ENCODE measurements at places on chromosomes 4 and X.

- DNase-seq, result no peak
These were observed 296.6 kb downstream of the CHIC1 start for GRCh38 chrX:73859622-73860021.

DNA sequence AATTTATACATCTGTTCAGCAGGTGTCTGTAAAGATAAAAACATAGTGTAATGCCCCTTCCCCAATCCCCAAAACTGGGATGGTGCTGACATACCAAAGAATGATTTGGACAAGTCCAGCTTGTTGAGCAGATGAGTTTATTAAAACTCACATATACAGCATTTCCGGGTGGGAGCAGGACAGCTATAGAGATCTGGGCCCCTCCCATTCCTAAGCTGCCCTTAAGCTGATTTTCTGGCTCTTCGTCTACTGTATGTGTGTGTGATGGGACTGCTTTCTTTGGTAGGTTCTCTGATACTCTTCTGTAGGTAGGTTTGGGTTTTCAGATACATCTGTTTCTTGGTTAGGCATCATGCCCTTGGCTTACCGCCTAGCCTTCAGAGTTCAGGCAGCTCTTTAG, 703.7 kb upstream of the PCDH10 start:
- DNase-seq, result no peak

GRCh38 chrX:97529536-97530200, 646.0 kb downstream of the RPA4 start:
- DNase-seq, result no peak

DNA sequence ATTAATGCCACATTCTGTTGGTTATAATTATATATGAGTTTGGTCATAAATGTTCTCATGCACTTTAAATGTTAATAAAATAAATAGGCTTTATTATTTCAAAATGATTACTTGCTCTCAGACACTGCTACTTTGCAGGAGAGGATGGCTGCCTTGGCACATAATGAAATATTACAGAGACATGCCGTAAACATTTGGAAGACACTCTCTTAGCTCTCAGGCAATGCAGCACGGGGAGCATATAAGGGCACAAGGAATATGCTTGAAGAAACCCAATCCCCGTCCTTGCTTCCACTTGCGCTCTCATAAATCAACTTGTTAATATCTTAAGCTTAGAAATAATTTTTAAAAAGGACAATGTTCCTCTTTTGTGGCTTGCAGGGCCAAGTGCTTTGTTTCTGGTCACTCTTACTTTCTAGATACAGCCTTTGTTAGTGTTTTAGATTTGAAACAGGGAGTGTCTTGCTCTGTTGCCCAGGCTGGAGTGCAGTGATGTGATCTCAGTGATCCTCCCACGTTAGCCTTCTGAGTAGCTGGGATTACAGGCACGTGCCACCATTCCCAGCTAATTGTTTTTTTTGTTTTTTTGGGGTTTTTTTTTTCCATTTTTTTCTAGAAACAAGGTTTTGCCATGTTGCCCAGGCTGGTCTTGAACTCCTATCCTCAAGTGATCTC, 445.0 kb downstream of the SPRY1 start:
- no peak for DNase-seq

- DNase-seq, result no peak
These were observed 50.3 kb downstream of the ARHGAP10 start for GRCh38 chr4:147782087-147782781.

- no peak for DNase-seq
These were observed 597.1 kb downstream of the MID1IP1 start for GRCh38 chrX:39398215-39398962.

DNA sequence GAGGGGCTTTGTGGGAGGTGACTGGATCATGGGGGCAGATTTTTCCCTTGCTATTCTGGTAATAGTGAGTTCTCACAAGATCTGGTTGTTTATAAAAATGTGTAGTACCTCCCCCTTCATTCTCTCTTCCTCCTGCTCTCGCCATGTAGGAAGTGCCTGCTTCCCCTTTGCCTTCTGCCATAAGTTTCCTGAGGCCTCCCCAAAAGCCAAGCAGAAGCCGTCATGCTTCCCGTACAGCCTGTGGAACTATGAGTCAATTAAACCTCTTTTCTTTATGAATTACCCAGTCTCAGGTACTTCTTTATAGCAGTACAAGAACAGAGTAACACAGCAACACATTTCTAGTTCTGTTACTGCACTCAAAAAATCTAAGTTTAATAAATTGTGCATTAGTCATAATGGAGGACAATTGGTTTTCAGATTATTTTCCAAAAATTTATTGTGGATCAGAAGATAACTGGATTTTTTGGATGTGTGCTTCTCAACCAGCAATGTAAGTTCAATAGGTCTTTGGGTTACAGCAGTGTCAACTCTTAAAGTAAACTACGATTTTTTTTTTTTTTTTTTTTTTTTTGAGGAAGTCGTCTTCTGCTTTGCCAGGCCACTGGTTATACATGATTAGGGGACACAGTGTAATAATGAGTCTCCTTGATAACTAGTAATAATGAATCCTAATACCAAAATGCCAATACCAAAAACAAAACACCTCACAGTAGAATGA, 69.9 kb downstream of the CHIC2 start:
- DNase-seq, result no peak

DNA sequence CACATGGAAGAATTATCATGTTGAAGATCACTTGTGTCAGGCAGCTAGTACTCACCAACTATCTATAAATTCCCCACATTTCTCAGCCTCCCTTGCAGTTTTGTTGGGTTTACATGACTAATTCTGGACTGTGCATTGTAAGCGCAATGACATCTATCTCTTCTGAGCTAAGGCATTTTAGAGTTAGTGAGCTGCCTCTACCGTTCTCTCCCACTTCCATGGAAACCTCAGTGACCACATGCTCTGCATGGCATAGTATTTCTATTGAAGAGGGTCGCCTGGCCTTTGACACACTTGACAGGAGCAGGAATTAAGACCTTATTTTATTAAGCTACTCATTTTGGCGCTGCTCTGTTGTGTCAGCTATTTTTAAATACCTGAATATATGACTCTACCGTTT, 67.5 kb upstream of the NPY2R start:
- DNase-seq, result no peak

DNA sequence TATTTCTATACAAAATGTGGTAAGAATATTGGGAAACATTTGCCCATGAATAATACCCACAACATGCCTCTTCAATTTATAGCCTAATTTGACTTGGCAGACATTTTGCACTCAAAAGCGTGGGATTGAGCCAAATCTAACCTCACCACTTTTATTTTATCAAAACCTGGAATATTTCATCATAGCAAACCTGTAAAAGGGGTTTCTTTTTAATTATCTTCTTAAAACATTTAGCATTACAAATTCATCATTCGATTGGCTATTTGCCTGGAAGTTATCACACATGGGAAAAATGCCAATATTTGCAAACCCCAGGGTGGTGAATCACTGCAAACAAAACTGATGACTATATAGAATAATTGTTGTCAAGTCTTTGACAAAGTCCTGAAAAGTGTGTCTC, 56.2 kb downstream of the VCX3B start:
- DNase-seq, result no peak

DNA sequence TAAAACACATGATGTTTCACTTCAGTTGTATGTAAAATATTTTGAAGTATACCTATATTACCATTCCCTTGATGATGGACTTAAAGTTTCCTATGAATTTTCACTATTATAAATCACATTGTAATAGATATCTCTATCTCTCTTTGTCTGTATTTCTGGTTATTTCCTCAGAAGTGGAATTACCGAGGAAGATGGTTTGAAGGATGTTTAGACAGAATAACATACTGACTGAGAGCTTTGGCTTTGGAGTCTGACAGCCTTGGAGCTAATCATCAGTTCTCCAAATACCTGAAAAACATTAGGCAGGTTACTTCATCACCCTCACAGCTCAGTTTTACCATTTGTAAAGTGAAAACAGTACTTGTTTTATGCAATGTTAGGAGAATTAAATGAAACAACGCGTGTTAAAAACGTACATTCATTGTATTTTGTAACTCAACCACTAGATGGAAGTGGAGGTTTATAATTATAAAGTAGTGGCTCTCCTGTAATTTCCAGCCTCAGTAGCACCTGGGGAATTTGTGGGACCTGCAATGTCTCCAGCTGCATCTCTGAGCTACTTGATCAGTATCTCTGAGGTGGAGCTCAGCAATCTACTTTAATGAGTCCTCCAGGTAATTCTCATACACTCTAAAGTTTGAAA, 14.3 kb downstream of the JCHAIN start:
- no peak for DNase-seq

DNA sequence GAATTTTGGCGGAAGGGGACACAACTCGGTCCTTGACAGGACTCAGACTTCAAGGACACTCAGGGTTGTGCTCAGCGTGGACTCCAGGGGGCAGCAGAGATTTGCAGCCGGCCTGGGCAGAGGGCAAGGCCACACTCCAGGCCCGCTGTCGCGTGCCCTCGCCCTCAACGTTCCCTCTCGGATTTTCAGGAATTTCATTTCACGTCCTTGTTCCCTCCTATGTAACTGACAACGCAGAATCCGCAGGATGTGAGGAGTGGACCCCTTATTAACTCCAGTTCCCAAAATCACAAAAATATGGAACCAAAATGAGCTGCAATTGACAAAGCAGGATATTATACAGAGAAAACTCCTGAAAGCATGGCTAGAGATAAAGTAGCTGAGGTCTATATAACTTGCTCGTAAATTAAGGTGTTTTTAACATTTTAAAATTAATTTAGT, 21.0 kb upstream of the DCTD start:
- peak; percentile 43 for DNase-seq

- DNase-seq, result no peak
These were observed 3.2 kb downstream of the CTAG2 start for GRCh38 chrX:154650221-154650510.

- DNase-seq, result no peak
These were observed 138.7 kb upstream of the RAPGEF2 start for GRCh38 chr4:158964114-158964727.

DNA sequence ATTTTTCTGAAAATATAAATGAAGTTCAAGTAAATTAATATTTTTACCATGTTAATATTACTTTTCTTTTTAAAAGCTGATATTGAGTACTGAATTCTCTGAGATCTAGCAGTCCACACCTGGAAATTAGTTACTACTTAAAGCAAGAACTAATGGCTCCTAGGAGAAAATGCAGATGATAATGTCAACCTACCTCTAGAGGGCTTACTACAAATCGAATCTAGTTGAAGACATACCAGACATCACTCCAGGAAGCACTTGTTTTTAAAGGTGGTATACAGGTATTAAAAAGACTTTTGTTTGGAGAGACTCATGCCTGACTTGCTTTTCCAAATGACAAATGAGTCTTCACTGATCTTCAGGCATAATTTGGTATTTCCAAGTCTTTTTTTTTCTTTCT, 516.4 kb upstream of the BOD1L1 start:
- no peak for DNase-seq

DNA sequence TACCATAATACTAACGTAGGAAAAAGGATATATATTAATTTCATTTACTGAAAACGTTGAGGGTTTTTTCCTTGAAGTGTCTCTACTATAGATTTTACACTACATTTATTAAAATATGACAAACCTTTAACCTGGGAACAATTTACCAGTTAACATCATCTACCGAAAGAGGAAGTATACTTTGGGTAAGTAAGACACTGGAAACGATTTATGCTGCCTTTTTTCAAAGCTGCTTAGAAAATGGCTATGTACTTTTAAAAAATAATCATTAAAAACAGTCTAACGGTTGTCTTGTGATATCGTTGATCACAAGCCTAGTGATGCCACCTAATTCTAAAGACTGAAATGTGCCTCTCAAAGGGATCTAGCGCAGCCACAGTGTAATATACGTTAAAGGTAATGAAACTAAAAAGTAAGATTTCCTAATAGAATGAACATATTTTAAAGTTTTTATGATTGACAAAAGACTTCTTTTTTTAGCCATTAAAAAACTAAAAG, 50.4 kb downstream of the STX18 start:
- no peak for DNase-seq

DNA sequence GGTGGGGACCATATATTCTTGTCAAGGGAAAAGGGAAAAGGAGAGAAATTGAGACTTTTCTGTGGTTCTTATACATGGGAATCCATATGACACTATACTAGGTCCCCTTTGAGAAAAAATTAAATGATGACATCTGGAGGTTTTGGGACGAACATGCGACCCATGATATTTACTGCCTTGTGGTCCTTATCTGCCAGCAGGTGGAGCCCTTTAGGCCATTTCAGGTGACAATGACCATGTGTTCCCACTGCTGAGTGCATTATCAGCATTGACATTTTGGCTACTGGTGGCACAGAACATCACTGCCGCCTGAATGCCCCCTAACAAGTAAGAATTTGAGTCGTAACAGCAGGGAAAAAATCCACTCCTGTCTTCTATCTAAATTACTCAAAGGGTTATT, 843.4 kb downstream of the FSTL5 start:
- DNase-seq, result no peak

DNA sequence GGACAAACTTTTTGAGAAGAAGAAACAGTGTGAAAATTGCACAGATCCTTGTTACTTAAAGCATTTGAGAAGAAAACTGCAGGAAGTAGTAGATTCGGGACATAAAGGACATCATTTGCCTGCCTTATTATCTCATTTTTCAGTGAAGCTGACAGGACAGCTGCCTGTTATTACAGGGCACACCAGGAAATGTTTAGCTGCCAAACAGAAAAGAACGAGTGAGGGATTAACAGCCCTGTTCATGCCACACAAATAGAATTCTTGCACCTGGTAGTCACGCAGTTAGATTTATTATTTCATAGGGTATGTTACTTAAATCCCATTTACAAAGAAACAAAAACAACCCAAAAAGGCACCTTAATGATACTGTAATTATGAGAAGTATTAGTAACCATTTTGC, 100.6 kb downstream of the CHIC2 start:
- no peak for DNase-seq

DNA sequence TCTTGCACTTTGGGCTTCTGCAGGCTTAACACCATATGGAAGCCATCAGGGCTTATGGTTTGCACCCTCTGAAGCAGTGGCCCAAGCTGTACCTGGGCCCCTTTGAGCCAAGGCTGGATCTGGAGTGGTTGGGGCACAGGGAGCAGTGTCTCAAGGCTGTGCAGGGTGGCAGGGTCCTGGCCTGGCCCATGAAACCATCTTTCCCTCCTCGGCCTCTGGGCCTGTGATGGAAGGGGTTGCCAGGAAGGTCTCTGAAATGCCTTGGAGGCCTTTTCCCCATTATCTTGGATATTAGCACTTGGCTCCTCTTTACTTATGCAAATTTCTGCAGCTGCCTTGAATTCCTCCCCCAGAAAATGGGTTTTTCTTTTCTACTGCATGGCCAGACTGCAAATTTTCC, 134.7 kb upstream of the USP9X start:
- no peak for DNase-seq

- DNase-seq, result no peak
These were observed 5.1 kb upstream of the DHX15 start for GRCh38 chr4:24589448-24589847.

DNA sequence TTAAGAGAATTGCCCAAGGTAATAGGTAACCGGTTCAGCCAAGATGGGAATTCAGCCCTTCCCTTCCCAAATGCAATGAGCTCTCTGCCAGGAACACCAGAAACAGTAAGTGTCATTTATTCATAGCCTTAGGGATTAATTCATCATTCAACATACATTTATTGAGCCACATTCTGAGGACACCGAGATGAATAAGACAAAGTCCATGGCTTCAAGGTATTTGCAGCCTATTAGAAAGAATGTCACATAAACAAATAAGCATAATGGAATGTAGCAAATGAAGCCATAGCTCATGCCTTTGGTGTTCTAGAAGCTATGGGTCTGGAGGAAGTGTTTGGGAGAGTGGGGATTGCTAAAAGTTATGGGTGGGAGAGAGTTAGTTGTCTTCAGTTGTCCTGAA, 6.3 kb upstream of the TAB3 start:
- no peak for DNase-seq
